Prostate gland (tissue), 2 donors: ENCODE measurements at places on chromosomes 12 and 14. TPM values are rescaled to one million over a fixed set of nuclear protein-coding genes. Genes with fewer than 3 reads are reported as not detected.

- no peak for DNase-seq
These were observed 13.6 kb upstream of the AQP2 start for GRCh38 chr12:49936925-49937324.

The TCHP gene
- total RNA-seq, result 26.3 TPM

The RPS6KL1 gene
- total RNA-seq, result 1.5 TPM

GRCh38 chr12:112121780-112122565, 3.4 kb upstream of the TRAFD1 start:
- peak; percentile 65 for DNase-seq

The IL25 gene
- not detected for total RNA-seq

DNA sequence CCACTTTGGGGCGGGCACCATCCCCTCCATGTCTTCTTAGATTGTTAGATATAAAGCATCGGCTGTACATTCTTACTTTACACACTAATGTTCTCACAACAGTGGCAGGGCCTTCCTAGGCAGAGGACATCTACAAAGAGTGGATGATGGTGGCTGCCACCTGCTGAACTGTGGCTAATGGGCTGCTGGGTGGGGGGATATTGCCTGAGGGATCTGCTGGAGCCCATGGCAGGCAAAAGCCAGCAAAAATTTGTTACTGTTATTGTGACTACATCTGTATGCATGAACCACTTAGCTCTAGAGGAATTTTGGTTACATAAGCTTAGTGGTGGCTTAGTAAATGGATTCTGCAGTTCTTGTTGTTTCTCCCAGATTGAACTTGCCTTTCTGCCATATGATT, 52.6 kb downstream of the DIP2B start:
- no peak for DNase-seq

The PZP gene
- total RNA-seq, result 0.62 TPM
